Stimulated activated CD8-positive, alpha-beta memory T cell treated with anti-CD3 and anti-CD28 coated beads, Interleukin-4, amount 100 ng/mL, for 4 hours (primary cell): ENCODE measurements at places on chromosomes 2 and 18.

DNA sequence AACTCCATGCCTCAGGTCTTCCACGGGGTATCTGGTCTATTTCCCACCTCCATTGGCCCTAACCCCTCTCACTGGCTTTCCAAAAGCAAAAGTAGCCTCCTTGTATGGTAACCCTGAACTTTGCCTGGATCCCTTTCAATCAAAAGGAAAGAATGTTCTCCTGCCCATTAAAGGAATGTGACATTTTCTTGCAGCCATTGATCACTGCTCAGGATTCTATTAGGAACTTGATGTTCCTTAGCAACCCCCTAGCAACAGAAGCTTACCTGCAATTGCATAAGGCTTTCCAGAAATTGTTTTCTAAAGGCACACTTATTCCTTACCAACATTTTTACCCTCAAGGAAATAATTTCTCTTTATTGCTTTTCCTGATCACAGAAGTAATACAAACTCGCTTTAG, 91.4 kb upstream of the AGAP1 start:
- no peak for DNase-seq

DNA sequence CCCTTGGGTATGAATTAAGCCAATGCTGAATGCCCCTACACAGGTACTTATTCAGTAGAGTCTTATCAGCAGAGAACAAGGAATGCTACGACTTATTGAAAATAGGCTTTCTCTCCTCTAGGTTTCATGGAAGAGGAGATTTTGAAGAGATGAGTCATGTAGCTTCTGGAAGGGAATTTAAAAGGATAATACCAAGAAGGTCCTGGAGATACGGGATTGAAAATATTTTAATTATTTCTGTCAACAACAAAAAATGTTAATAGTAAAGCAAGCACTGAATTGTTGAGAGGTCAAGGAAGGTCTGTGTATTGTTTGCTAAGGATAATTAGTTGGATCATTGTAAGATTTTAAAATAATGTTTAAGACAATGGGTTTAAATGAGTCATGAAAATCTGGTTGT, 293.0 kb upstream of the SPHKAP start:
- DNase-seq, result no peak

- no peak for DNase-seq
These were observed 263.5 kb downstream of the ZNF407 start for GRCh38 chr18:74861154-74861553.

GRCh38 chr18:32759611-32760167, 13.1 kb downstream of the KLHL14 start:
- no peak for DNase-seq

GRCh38 chr2:17043173-17043572, 377.5 kb upstream of the CYRIA start:
- no peak for DNase-seq

DNA sequence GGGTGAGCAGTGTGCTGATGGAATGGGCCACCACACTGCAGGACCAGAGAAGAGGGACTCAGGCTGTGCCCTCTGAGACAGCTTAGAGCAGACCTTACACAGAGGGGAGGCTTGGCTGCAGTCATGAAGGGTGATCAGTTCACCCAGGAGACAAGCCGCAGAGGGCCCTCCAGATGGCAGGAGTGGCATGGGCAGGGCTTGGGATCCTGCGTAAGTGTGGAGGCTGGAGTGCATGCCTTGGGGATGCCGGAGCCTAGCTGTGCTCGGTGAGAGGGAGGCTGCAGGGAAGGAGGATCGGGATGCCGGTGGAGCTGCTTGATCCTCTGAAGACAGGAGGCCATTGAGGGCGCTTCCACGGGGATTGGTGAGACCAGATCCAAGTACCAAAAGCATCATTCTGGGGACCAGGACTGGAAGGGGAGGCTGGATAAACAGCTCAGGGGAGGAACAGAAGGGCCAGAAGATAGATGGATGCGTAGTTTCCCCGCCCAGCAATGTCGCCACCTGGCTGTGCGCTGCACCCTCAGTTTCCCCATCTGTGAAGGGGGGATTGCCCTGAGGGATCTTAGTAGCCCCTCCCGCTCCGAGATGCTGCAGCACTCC, 163.4 kb downstream of the INHBB start:
- DNase-seq, result no peak

- DNase-seq, result no peak
These were observed 4.8 kb downstream of the C2orf66 start for GRCh38 chr2:196804381-196804780.

DNA sequence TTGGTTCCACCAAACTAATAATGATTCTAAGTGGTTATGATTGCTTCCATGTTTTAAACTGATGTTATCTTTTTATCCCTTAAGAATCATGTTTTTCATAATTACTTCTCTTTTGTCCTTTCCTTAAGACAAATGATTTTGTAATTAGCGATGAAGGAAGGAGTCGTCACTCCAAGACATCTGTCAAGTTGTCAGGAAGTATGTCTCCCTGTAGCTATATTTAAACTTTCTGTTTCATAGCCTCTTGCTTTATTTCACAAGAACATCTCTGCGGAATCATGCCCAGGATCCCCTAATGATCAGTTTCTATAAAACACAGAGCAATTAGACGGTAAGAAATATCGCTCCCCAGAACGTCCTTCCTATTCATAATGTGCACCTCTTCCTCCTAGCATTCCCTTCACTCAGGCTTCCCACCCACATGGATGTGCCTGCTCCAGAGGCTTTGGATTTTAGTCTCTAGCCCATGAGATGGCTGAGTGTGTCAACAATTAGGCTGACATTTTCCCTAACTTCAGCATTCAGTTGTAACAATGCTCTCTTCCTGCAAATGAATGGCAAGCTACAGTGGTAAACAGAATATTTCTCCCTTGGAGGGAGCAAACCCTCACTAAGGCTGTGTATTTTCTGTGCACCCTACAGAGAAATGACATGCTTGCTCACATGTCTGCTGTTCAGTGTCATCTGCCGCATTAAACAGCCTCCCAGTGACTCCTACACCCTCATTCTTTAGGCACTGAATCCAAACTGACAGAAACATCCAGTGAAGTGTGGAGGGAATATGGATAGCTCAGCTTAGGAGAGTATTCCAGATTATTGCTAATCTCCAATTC, 879.6 kb upstream of the CELF4 start:
- no peak for DNase-seq

GRCh38 chr2:111702119-111702803, 181.7 kb downstream of the ANAPC1 start:
- peak; percentile 32 for DNase-seq

DNA sequence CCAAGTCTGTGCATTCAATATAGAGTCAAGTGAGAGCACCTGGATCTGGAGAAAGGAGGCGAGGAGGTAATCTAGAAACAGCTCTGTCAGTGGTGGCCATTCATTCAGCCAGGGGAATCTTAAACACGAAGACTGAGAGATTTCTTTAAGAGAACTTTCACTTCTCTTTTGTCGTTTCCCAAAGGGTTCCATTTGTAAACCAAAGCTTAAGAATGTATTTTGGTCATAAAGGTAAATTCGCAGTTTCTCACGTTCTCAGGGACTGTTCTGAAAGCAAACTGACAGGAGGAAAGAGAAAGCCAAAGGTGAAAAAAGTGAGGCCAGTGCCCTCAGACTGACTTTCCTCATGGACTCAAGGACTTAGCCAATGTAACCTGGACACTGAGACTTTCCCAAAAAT, 513.5 kb downstream of the CMPK2 start:
- DNase-seq, result no peak

DNA sequence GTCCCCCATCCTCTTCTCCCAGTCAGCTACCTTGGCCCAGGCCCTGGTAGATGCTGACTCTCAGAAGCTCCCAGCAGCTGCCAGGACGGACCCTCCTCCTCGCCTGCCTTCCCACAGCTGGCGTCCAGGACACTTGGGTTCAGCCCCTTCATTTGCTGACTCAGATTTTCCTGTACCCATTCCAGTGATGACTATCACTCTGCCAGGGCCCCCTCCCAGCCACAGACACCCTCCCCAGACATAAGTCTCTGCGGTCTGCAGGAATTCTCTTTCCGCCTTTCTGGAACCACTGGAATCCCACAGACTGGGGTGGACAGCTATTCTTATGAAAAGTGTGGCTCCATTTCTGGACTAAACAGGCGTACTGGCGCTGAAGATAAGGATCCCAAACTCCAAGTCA, 260.3 kb upstream of the EPAS1 start:
- DNase-seq, result no peak

- no peak for DNase-seq
These were observed 400.6 kb upstream of the CHST9 start for GRCh38 chr18:27585602-27586173.

DNA sequence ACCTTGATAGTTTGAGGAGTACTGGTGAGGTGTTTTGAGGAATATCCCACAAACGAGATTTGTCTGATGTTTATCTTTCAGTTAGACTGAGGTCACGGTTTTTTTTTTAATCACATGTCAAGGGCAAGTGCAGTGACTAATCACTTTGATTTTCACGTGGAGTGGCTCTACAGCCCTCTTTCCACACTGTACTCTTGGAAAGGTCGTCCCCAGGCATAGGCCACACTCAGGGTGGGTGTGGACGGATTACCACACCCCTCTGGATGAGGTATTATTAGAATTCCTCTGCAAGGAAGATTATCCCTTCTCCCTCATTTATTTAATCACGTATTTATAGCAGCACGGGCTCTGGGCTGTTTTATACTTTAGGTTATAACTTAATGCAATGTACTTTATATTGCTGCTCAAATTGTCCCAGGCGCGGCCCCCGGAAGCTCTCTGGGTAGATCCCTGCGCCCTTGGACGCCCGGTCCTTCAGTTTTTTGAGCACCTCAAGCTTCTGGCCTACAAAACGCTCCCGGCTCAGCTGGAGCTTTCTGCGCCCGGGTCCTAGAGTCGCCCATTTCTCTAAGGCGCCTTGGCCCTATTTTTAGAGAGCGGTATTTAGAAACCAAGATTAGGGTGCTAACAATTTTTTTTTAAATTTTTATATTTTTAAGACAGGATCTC, 515 bp upstream of the PLEKHB2 start:
- DNase-seq, result no peak

GRCh38 chr18:8469544-8470130, 139.6 kb upstream of the RAB12 start:
- DNase-seq, result no peak

GRCh38 chr2:164992818-164993217, 37.5 kb upstream of the SLC38A11 start:
- DNase-seq, result no peak

DNA sequence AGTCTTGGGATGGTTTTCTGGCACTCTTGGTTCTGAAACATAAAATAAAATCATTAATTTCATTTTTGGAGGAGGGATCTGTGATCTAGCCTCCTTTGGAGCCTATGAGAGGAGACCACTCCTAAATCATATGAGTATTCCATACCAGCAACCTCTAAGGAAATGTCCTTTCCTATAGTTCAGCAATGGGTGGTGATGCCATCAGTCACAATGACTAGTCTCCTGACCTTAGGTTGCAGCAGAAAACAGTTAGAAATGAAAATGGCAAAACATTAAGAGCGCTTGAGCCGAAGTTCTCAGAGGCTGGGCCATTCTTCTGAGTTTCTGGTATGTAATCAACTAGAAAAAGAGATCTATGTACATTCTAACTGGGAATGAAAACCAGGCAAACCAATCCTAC, 56.5 kb downstream of the TMEM247 start:
- no peak for DNase-seq

GRCh38 chr2:56335101-56335500, 151.3 kb downstream of the CCDC85A start:
- DNase-seq, result no peak

GRCh38 chr18:54191352-54191751, 33.1 kb downstream of the MBD2 start:
- no peak for DNase-seq

- DNase-seq, result no peak
These were observed 14.1 kb upstream of the GMPPA start for GRCh38 chr2:219484343-219485200.

DNA sequence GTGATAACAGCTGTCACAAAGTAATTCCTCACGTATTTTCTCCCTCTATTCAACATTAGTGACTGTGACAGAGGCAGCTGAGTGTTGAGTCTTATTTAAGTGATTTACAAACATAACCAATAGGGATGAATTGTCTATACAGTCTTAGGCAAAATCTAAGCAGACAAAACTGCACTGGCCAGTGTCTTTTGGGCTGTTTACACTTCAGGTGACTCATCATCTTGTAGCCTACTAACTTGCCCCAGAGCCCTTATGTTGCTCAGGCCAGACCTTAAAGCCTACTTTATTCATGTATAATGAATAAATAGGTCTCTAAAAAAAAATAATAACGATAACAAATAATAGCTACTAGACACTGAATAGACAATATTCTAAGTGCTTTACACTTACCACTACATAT, 17.2 kb downstream of the THOC1 start:
- DNase-seq, result no peak

DNA sequence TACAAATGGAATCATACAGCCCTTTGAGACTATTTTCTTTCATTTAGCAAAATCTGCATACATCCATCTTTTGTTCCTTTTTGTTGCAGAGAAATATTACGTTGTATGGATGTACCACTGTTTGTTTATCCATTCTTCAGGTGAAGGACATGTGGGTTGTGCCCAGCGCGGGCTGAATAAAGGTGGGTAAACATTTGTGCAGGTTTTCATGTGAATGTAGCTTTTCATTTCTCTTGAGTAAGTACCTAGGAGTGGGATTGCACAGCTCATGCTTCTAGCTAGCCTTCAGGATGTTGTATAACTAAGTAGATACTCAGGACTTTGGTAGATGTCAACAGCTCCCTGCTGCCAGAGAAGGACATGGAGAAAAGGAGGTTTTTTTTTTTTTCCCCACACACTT, 50.6 kb upstream of the SPRED2 start:
- no peak for DNase-seq

GRCh38 chr2:70035344-70035844, 51.9 kb upstream of the PCBP1 start:
- no peak for DNase-seq

GRCh38 chr2:1173528-1173927, 222.9 kb downstream of the SNTG2 start:
- DNase-seq, result no peak

DNA sequence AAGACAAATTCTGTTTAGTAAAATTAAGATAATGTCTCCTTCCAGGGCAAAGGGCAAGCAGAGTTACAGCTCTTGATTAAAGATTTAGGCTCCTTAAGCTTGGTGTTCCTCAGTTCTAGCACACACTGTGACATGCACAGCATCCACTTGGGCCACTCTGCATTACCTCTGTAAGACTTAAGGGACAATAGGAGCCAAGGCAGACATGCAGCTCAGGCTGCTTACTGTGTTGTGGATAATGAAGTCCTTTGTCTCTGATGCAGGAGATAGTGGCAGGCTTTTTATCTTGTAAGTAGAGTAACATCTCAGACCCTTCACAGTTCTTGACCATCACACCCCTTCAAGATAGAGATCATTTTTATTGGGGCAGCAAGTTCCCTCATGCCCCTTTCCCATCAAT, 31.2 kb downstream of the RBM45 start:
- DNase-seq, result no peak

- DNase-seq, result no peak
These were observed 52.6 kb upstream of the KIDINS220 start for GRCh38 chr2:8889978-8890377.

- DNase-seq, result no peak
These were observed 3.4 kb downstream of the IRS1 start for GRCh38 chr2:226796012-226796839.

- no peak for DNase-seq
These were observed 2184.6 kb upstream of the PIK3C3 start for GRCh38 chr18:39770399-39770798.
